ENCODE measurements at places on chromosomes 11 and 22. TPM values are rescaled to one million over a fixed set of nuclear protein-coding genes. Genes with fewer than 3 reads are reported as not detected.

The MUC5AC gene
- total RNA-seq = not detected

DNA sequence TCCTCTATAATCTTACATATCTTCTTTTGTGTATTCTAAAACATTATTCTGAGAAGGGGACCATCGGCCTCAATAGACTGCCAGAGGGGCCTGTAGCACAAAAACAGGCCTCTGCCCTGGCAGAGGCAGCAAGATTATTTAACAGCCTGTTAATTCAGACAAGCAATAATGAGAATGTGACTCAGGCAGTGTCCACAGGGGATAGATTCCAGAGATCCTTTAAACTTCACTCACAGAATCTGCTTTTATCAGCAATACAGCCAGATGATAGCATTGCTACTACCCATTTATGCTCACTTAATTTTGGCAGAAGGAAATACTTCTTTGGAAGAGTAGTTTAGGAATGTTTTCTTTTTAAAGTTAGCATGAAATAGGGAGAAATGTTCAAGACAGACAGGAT is 44.9 kb downstream of the AAMDC start:
- peak; percentile 16 for DNase-seq

DNA sequence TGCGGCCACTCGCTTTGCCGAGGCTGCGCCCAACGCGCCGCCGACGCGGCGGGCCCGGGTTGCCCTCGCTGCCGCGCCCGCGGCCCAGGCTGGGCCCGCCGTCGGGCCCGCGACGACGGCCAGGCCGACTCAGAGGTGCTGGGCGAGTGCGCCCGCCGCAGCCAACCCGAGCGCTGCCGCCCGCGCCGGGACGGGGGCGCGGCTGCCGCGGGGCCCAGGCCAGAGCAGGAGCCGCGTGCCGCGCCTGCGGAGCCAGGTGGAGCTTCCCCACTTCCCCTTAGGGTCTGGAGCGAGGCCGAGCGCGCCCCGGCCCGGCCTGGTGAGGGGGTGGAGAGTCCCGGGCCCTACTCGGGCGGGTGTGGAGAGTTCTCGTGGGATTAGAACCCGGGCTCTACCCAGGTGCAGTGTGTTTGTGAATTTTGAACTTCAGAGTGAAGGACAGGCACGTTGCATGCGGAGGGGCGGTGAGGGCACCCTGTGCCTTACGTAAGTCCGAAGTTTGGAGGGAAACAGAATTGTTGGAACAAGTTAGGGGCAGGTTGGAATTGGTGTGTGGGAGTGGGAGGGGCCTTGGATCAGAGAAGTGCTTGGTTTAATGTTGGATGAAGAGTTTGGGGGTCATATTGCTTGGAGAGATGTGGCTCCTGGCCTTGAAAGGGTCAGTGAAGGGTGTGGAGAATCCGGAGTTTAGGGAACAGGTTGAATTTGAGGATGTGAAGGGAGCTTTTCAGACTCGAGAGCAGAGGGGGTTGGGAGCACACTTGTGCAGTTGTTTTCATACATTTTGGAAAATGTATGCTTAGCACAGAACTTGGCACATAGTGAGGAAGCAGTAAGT is 697 bp downstream of the RNF169 start:
- peak; percentile 46 for DNase-seq

- DNase-seq = no peak
Observed at GRCh38 chr11:901452-902061, 9.1 kb downstream of the CHID1 start.

- no peak for DNase-seq
Observed at GRCh38 chr22:33232071-33232470, 173.9 kb upstream of the SYN3 start.

DNA sequence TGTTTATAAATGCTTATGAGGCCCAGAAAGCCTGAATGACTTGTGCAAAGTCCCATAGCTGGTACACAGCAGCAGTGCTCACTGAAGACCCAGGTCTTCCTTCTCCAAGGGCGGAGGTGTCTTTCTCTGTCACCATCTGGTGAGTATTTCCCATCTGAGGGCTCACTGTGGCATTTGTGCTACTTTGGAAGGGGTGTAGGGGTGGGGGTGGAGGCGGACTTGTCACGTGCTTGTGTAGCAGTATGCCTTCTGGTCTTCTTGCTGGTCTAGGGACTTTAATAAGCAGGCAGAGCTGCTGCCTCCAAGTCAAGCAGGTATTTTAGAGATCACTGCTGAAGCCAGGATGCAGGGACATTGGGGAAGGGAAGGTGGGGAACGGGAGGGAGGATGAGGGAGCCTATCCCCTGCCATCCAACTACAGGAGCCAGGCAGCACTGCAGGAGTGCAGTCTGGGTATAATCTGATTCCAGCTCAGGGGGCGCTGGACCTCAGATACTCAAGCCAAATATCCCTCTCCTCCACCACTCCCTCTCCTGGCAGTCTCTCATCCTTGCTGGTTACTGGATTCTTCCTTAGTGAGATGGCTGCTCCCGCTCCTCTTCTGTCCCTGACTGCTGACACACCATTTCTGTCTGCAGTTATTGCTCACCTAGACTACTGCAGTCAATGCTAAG is 3.4 kb downstream of the ABCC8 start:
- no peak for DNase-seq

The PAX6 gene
- total RNA-seq = not detected

DNA sequence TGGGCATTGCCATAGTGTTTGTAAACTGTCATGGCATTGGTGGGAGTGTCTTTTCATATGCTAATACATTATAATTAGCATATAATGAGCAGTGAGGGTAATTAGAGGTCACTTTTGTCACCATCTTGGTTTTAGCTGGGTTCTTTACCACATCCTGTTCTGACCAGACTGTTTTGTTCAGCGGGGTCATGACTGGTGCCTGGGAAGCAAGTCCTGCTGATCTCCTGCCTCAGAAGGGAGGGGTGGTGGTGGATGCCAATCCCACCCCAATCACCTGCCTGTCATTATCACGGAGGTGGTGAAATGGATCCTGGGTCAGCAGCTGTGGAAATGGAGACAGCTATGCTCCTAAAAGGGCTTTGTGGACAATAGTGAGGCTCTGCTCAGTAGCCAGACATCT is 31.2 kb downstream of the IL18 start:
- no peak for DNase-seq
